T-helper 1 cell (primary cell): ENCODE measurements at places on chromosomes 11 and 22.

DNA sequence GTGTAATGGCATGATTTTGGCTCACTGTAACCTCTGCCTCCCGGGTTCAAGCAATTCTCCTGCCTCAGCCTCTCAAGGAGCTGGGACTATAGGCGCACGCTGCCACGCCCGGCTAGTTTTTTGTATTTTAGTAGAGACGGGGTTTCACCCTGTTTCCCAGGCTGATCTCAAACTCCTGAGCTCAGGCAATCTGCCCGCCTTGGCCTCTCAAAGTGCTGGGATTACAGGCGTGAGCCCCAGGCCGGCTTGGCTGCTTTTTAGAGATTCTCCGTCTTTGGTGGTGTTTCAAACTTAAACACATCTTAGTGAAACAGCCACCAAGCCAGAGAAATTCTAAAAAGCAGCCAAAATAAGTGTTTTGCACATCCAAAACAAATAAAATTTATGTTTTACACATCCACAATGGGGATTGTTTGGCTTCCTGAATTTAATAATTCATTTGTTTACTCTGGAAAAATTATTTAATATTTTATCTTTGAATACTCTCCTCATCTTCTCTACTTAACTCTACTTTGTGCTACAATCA is 18.4 kb downstream of the BCL2L13 start:
- no peak for DNase-seq

DNA sequence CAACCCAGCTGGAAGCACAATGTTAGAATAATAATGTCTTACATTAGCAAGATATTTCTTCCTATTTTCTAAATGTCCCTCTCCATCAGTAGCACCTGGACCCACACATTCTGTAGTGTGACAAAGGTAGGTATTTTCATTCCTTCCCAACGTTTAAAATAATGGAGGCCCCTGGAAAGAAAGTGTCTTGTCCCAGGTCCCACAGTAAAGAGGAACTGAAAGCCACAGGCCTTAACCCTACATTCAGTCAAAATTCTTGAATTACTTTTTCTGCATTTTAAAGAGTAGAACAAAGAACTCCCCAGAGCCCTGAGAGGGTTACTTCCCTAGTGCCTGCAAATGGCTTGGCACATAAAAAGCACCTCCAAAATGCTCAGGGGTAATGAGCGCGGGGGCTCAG is 26.3 kb downstream of the OPCML start:
- no peak for DNase-seq

- no peak for DNase-seq
Measured at GRCh38 chr11:16924826-16925560, 89.2 kb downstream of the PLEKHA7 start.

DNA sequence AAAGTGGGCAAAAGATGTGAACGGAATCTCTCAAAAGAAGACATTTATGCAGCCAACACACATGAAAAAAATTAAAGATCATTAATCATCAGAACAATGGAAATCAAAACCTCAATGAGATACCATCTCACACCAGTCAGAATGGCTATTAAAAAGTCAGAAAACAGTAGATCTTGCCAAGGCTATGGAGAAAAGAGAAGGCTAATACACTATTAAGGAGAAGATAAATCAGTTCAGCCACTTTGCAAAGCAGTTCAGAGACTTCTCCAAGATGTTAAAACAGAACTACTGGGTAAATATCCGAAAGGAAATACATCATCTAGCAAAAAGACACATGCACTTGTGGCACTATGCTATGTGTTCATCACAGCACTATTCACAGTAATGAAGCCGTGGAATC is 388.2 kb upstream of the LUZP2 start:
- DNase-seq: no peak

DNA sequence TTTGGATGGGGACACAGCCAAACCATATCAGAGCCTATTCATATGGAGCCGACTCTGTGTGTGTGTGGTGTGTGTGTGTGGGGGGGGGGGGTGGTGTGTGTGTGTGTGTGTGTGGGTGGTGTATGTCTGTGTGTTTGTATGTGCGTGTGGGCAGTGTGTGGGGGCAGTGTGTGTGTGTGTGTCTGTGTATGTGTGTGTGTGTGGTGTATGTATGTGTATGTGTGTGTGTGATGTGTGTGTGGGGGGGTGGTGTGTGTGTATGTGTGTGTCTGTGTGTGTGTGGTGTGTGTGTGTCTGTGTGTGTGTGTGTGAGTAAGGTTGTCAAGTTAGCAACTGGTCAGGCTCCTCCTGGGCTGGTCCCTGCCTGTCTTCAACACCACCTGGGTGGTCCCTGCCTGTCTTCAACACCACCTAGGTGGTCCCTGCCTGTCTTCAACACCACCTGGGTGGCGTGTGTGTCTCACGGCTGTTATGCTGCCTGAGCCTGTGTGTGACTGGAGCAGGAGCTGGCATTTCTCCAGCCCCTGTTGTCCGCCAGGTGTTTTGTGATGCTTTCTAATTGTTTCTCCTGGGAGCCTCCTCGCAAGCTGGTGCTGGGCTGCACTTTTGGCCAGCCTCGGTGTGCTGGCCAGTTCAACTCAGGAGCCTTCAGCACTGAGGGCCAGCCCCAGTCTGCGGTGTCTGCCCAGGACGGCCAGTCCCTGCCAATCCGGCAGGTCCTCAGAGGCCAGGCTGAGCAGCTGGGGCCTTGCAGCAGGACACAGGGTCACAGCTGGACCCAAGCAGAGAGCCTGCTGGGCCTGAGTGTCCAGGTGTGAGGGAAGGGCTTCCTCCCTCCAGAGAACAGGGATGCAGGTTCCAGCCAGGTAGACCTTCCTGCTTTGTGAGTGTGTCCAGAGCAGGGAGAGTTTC is 21.5 kb upstream of the PVALB start:
- no peak for DNase-seq

DNA sequence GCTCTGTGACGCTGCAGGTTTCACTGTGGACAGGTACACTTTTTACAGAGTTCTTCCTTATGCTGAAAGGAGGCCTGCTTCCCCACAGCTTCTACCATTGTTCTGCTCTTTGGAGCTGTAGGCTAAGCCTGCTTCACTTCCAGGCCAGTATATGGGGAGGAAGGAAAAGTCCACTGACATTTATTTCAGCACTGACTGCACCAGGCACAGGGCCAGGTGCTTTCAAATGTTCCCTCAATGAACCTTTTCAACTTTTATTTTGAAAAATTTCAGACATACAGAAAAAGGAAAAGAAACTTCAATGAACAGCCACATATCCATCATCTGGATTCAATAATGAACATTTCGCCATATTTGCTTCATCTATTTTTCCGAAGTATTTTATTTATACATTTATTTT is 22.0 kb downstream of the POU2F3 start:
- no peak for DNase-seq

- no peak for DNase-seq
Measured at GRCh38 chr11:3159296-3160190, 5.6 kb downstream of the OSBPL5 start.

- no peak for DNase-seq
Measured at GRCh38 chr22:27323661-27324060, 477.9 kb downstream of the MN1 start.

- no peak for DNase-seq
Measured at GRCh38 chr11:34128824-34129223, 23.4 kb downstream of the NAT10 start.

DNA sequence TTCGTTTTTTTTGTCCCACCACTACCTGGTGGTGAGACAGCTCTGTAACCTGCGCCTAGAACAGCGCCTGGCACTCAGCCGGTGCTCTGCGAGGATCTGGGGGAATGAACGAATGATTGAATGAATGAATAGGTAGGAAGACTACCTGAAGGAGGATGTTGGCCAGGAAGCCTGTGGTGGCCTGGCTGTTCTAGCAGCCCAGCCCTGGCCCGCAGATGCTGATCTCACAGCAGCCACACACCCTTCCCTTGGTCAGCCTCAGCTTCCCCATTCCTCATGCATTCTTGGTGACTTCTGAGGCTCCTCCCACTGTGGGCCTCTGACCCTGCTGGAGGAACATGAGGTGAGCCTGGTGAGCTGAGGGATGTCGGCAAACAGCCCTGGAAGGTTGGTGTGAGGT is 3.7 kb downstream of the TRPM5 start:
- DNase-seq: no peak

DNA sequence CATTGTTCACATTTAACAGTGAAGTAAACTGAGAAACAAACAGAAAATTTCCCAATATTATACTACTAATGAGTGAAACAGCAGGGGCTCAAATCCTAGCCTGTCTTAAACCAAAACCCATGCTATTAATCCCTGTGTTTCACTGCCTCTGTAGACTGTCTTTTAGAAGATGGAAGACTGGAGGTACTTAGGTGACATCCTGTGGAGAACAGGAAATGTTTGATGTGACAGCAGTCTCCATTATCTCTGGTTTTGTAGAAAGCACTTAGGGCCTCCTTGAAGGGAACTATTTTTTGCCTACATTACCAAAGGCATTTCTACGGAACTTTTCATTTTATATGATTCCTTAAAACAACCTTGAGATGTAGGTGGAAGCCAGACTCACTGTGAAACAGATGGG is 288.1 kb upstream of the SORL1-AS1 start:
- no peak for DNase-seq

DNA sequence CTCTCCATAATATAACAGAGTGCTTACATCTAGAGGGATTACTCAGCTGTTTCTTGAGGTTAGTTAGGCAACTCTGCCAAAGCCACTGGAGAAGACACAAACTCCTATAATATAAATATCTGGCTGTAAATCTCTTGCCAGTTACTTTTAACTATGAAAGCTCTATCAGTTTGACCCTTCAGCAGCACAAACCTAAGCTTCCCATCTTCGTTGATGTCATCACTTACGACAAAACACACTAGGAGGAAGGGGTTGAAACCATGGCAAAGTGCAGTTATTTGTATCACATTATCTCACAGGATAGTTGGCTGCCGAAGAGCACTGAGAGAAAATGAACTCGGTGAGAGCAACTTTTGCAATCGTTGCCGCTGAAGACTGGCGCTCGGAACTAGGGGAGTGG is 922.1 kb downstream of the OPCML start:
- DNase-seq: no peak

GRCh38 chr11:77374611-77375031 is 73.1 kb upstream of the GDPD4 start:
- no peak for DNase-seq

DNA sequence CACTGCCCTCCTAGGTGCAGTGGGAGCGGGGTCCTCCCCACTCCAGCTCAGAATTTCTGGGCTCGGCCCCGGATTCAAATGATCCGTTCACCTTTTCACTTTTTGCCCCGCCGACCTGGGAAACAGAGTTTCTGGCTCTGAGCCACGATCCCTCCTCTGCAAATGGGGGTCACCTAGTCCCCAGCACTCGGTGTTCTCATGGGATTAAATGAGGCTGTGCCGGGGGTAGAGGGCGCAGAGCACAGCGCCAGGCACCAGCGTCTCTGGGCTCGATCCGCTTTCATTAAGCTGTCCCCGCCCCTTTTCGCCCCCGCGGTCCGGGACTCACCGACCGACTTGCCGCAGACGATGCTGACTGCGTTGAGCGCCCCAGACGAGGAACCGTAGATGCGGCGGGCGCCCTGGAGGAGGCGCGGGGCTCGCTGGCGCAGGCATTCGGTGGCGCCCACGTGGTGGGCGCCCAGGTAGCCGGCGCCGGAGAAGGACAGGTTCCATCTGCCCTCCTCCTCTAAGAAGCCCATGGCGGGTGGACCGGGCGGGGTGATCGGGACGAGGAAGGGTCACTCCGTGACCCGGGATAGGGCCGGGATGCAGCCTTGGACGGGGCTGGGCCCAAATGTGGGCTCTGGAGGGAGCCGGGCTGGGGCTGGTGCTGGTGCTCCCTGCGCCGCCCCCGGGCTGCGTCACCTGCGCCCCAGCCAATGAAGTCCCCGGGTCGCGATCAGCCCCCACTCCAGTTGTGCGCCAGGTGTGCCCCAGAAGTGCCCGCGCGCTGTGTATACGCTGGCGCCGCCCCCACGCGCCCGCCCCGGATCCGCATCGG is at the start of gene PNPLA5:
TSS of gene PNPLA5 (minus strand) at position 654 of the 823 bp plus-strand sequence. CDS start at position 521, 133 bp downstream.
- no peak for DNase-seq
